ENCODE measurements at places on chromosomes 11 and 22. TPM values are rescaled to one million over a fixed set of nuclear protein-coding genes. Genes with fewer than 3 reads are reported as not detected.

DNA sequence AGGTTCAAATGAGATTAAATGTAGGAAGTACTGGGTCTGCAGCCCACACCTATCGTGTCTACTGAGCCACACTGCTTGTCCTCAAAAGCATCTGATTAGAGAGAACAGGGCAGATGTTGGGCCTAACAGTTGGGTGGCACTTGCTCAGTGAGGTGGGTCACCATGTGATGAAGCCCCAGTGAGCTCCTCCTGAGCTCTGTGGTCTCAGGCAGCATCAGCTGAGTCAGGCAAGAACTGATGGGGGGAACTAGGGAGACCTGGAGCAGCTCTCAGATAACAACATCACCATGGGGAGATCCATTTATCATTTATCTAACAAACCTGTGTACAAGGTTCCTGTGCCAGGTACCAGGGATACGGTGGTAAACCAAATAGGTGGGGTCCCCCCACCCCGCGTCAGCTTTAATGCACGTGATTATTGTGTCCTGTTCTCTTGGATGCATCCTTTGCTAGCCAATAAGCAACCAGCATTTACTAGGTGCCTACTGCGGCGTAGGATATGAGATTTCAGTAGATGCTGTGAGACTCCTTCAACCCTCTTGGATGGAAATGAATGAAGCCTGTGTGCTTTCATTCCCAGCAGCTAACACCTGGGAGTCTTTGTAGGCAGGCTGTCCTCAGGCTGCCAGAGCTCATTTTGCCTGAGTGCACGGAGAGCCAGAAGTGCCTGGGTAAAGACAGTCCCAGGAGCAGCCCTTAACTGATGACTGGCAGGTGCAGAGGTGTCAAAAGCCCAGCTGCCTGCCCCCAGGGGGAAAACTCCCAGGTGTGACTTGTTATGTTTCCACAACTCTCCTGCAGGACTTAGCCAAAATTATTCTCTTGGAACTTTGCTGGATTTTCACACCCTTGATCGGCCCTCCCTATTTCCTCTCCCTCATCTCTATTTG, 73.6 kb upstream of the NARS2 start:
- no peak for DNase-seq

PPFIBP2 gene
- total RNA-seq = 8.8 TPM

DNA sequence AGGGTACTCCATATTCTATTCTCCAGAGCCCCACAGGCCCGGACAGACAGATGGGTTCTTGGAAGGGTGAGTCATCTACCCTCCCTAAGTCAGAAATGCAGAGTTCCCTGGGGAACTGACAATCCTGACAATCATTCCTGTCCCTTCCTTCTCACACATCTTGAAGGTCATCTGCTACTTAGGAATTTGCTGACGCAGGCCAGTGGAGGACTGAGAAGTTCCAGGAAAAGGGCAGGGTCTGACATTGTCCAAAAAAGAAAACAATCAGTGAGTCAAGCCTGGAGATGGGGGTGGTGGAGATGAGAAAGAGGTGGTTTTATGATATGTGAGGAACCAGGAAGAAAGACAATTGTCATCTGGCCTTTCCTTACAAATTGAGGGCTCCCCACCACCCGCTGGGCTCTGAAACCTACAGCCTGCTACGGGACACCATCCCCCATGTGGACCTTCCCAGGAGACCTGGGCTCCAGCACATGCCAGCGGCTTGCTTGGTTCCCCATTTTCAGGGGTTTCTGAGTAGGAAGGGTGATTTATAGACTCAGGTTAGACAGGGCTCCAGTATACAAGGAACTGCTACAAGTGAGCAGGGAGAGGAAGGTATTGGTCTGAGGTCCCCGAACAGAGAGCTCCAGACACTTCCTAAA, 12.9 kb downstream of the CD59 start:
- peak; percentile 25 for DNase-seq

- peak; percentile 86 for DNase-seq
These were observed 24.8 kb downstream of the APOL1 start for GRCh38 chr22:36277482-36278291.

- DNase-seq = peak; percentile 45
These were observed 866 bp downstream of the EXPH5 start for GRCh38 chr11:108592591-108593213.

Measured in activated CD4-positive, alpha-beta memory T cell treated with anti-CD3 and anti-CD28 coated beads for 36 hours (primary cell).